ENCODE measurements at places on chromosomes 16 and 17.

GRCh38 chr16:65121870-65122723, at the start of gene CDH11:
Gene CDH11 (minus strand): TSS chr16:65122063. CDS start chr16:65004869, 117,194 bp downstream.
- no peak for DNase-seq

DNA sequence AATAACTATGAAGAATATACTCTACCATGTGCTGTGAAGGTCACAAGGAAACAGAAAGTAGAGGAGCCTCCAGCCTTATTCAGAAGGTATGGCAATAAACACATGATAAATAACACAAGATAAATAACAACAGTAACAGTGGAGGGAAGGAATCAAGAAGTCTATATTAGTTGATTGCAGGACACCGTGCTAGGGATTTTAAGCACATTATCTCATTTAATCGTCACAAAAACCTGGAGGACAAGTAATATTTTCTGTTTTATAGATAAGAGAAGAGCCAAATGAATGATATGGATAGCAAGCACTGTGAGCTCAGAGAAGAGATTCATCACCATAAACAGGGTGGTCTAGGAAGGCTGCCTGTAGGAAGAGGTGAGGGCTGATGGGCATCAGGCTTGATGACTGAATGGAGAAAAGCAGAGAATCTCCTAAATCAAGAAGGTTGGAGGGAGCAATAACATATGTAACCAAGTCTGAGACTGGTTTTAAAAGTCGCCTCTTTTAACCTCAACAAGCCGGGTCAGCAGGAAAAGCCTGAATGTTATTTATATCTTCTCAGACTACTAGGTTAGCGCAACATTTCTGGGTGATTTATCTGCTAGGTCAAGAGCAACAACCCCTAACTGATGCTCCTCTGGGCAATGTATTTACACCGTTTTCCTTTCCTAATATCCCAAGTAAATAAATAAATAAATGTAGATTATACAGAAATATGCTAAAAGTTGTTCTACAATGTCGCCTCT, 8.3 kb downstream of the TOM1L2 start:
- DNase-seq = no peak

GRCh38 chr17:3026856-3027751, 36.3 kb downstream of the OR1D5 start:
- no peak for DNase-seq

DNA sequence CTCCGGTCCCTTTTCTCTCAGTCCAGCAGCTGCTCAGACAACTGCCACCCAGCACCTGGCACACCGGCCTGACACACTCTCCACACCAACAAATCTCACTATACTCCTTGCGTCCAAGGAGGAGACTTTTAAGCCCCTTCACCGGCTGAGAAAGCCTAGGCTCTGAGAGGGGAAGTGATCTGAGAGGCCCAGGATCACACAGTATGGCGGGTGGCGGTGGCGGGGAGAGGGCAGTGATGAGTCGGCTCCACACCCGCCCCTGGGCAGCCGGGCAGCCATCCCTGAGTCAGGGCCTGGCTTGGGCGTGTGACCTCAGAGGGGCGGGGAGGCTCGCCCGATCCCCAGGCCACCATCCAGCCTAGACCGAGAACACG, 569 bp downstream of the FLII start:
- DNase-seq = no peak

GRCh38 chr16:16996827-16997226, 473.9 kb downstream of the XYLT1 start:
- DNase-seq = no peak

- no peak for DNase-seq
Measured at GRCh38 chr17:64037802-64038201, 17.4 kb upstream of the ICAM2 start.

GRCh38 chr17:75835654-75835987, 8.6 kb downstream of the UNC13D start:
- DNase-seq = no peak

DNA sequence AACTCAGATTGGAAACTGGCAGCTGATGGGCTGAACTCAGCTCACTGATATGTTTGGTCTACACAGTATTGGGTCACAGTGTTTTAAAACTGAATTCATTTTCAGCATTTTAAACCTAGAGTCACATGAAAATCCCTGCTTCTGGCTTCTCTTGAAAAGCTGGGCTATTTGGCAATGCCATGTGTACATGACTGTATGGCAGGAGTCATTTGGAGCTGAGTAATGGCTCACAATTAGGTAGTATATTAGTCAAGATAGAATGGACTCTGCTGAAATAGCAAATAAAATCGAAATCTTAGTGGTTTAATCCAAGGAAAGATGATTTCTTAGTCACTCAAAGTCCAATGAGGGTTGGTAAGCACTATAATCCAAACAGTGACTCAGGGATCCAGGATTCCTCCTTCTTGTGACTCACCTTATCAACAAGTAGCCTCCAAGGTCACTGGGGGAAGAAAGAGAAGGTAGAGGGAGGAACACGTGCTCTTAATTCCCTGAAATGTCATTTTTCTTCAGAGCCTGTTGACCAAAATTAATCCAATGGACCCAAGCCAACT, 13.9 kb upstream of the PMP22 start:
- no peak for DNase-seq

DNA sequence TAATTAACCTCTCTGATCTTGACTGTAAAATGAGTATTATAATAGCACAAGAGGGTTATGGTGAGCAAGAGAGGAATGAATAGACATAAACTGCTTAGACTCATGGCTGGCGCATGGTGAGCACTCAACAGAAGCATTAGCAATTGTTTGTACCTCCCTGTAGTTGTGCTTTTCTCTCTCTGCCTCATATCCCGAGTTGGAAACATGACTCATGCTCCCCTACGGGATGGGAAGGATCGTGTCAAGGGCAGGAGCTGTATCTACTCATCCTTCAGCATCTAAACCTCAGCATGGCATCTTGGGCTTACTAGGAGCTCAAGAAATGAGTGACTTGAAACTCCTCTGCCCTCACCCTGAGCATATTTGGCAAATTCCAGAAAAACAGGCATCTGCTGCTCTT, 299.6 kb downstream of the MAP2K4 start:
- DNase-seq = no peak

DNA sequence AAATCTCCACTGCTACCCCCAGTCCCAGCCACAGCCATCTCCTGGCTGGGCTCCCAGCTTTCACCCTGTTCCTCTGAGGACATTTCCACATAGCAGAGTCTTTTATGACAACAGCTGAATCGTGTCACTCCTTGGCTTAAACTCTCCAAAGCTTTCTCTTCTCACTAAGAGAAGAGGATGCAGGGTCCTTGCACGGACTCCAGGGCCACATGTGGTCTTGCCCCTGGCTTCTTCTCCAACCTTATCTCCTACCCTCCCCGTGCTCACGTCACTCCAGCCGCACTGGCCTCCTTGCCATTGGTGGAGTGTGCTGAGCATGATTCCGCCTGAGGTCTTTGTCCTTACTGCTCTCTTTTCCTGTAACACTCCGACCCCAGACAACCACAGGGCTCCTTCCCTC, 39.9 kb upstream of the CCDC182 start:
- DNase-seq = no peak

DNA sequence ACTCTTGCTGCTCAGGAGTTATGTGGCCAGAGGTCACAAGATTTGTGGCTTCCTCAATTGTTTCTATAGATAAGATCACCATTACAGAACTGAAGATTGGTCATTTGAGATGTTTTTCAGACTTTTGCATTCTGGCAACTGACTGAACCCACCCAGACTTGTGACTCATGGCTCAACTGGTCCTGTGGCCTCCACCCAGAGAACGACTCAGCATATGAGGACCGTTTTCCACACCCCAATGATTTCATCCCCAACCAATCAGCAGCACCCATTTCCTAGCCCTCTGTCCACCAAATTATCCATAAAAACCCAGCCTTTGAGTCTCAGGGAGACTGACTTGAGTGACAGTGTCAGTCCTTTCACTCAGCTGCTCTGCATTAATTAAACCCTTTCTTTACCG, 143.2 kb upstream of the ASIC2 start:
- no peak for DNase-seq

GRCh38 chr16:54936979-54937670, 6.5 kb downstream of the IRX5 start:
- no peak for DNase-seq

DNA sequence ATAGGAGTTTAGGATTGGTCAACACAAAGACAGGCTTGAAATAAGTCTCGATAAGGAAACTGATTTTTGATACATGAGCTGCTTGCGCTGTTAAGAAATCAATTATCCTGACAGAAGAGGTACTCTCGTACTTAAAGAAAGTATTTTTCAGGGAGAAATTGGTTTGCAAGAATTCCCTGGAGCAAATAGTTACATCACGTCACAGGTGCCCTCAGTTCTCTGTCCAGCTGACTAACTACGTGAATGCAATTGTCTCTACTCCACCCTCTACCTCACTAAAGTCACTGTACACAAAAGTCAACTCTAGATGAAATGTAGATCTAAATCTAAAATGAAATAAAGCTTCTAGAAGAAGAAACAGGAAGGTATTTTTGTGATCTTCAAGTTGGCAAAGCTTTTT, 130.6 kb upstream of the KCNJ16 start:
- no peak for DNase-seq

DNA sequence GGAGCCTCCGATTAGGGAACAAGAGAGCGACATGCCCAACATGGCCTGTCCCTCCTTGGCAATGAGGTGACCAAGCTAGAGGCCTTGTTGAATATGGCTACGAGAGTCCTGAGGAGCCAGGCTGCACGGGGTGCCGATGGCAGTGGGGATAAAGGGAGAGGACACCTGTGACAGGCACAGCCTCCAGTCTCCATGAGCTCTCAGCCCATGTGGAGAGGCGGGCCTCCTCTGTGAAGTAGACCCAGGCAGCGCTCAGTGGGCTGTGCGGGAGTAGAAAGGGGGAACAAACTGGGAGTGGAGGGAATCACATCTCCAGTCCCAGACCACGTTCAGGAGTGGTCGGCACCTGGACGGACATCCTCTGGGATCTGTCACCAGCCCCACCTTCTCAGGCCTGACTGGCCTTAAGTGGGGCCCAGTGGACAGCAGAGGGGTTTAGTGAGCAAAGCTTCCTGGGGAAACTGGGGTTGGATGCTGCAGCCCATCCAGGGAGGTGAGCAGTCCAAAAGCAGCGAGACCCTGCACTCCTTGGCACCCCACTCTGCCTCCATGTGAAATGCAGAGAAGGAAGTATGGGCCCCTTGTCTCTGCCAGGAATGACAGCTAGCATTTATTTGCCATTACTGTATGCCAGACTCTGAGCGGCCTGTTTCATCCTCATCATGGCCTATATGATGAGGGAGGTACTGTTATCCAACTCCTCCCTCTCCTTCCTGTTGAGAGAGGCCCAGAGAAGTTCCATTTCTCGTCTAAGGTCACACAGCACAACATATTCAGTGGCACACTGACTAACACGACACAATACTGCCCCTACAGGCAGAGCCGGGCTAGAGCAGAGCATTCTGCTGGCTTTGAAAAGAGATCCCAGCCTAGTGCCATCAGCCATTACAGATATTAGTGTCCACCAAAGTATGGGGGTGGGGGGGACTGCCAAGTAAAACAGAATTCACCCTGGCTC, 4.5 kb upstream of the TMEM92 start:
- DNase-seq = peak; percentile 76

DNA sequence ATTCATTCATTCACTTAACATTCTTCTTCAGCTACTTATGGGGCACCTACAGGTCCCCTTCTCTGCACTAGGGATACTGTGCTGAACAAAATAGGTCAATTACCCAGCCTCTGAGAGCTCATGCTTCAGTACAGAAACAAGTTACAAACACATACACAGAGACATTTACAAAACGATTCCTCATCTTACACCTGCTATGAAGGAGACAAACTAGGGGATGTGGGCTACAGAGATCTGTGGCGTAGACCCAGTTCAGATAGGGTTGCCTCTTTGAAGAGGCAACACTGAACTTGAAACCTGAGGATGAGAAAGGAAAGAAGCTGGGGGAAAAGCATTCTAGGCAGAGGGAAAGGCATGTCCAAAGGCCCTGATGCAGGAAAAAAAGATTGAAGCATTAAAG, 5.2 kb downstream of the IL21R start:
- no peak for DNase-seq

DNA sequence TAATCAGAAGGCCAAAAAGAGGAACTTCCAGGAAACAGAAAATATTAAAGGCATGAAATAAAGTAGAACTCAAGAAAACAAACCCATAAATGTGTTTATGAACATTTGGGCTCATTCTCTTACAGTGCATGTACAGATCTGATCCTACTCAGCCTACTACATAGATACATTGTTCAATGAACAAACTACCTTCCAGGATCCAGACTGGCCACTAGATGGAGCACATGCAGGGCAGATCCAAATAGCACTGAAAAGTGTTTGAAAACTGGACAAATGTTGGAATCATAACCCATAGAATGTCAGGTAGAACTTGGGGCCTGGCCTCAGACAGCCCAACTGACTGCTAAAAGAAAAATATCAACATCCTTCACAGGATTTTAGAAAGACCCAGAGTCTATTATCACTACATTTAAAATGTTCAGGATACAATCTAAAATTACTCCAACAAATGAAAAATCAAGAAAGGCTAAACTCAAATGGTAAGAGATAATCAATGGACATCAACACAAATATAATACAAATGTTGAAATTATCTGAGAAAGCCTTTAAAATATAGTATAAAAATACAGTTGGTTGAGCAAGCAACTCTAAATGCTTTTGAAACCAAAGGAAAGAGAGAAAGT, 122.4 kb upstream of the NUDT7 start:
- DNase-seq = peak; percentile 5

- DNase-seq = no peak
Measured at GRCh38 chr16:13397126-13397525, 495.7 kb downstream of the SHISA9 start.

DNA sequence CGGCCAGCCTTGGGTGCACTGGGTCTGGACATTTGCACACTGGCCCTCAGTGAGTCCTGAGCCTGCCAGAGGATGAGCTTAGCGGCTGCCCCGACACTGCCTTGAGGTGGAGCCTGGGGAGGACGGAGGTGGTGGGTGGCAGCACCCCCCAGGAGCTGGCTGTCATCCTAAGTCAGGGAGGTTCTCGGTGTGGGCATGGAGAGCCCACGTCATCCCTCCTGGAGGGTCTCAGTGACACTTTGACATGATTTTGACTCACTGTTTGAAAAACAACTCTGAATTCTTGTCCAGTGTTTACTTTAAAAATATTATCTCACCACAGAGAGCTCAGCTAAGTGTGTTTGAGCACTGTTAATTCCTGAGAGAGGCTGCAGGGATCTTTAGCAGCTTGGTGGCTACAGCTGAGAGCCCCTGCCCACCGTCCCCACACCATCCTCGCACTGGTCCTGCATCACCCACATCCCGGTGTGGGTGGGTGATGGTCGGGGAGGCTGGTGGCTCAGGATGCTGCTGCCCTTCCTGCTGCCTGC, 63.1 kb downstream of the BANP start:
- DNase-seq = no peak

DNA sequence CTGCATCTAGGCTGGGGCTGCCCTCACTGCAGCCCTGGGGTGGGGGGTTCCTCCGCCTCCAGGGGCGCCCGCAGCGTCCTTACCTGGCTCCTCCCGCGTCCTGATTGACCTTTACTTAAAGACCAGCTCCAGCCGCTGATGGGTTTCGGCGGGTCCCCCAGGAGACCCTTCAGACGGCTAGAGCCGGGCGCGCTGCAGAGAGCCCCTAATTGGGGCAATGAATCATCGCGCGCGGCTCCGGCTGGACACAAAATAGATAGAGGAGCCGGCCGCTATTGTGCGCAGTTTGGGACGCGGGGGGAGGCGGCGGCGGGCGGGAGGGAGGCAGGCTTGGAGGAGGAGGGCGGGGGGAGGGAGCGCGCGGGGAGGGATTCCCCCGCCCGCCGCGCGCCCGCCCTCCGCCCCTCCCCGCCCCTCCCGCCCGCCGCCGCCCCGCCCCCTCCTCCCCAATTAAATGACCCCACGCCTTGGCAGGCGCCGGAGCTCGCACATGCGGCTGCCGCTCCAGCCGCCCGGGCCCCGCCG, 56.5 kb upstream of the CIBAR2 start:
- no peak for DNase-seq

- no peak for DNase-seq
Measured at GRCh38 chr16:8782673-8783072, 14.8 kb downstream of the TMEM186 start.
